ENCODE measurements at places on chromosomes 2 and 18.

- DNase-seq = no peak
Observed at GRCh38 chr18:79733135-79733701, 53.6 kb downstream of the CTDP1 start.

DNA sequence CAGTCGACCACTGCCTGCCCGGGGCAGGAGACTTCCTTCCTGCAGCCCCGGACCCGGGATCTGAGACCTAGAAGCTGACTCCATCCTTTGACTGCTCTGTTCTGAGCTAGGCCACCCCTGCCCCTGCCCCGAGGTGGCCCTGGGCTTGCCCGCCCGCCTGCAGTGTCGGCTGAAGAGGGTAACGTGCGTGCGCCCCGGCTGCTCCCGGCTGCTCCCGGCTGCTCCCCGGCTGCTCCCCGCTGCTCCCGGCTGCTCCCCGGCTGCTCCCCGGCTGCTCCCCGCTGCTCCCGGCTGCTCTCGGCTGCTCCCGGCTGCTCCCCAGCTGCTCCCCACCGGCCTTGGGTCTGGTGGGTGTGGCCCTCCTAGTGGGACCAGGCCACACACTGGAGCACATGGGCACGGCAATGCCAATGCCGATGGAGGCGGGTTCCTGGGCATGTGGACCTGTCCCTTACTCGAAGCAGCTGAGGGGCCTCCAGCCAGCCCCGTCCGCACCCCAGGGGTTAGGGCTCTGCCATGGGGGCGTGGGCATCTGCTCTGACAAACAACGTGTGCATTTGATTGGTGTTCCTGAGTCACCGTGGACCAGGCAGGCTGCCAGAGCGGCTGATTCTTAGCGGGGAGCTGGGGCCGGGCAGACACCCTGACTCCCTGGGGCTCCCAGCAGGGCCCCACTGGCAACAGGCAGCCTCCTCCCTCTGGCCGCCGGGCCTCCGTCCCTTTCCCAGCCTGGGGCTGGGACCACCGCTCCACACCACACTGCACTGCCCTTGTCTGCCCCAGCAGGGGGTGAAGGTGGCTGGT lies 2.0 kb upstream of the GAL3ST2 start:
- DNase-seq = peak; percentile 28

DNA sequence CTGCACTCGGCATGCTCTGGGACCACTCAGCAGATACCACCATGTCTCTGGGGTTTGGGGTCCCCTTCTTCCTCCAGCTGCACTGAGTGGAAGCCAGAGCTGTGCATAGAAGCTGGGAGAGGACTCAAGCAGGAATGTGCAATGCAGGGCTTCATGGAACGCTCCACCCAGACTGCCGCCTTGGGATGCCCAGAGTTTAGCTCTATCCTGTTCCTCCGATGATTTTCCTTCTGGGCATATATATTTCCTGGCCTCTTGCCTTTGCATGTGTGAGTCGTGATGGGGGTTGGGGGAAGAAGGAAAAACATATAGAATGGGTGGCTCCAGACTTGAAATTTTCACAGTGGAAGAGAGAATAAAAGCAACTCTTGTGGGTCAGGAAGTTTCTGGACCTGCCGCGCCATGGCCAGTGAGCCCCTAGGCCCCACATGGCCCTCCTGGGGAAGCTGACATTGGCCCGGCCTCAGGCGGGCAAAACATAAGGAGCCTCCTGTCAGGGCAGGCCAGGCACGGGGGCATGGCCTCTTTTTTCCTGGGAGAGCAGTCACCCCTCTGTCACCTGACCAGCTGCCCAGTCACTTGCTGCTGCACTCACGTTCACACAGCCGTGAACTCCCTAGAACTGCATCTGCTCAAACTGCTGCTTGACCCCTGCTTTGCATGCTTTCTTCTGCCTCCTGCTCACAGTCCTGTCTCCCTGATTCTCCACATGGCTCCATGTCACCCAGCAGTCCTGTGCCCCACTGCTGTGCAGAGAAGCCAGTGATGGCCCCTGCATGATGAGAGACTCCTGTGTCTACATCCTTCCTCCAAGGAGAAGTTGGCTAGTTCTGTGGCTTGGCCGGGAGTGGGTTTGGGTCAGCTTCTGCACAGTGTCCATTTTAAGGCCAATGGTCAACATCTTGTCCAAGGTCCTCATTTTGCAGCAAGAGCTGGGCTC lies 197.8 kb downstream of the CTIF start:
- DNase-seq = no peak

- DNase-seq = peak; percentile 91
Observed at GRCh38 chr2:165573534-165574461, 104.3 kb downstream of the CSRNP3 start.

DNA sequence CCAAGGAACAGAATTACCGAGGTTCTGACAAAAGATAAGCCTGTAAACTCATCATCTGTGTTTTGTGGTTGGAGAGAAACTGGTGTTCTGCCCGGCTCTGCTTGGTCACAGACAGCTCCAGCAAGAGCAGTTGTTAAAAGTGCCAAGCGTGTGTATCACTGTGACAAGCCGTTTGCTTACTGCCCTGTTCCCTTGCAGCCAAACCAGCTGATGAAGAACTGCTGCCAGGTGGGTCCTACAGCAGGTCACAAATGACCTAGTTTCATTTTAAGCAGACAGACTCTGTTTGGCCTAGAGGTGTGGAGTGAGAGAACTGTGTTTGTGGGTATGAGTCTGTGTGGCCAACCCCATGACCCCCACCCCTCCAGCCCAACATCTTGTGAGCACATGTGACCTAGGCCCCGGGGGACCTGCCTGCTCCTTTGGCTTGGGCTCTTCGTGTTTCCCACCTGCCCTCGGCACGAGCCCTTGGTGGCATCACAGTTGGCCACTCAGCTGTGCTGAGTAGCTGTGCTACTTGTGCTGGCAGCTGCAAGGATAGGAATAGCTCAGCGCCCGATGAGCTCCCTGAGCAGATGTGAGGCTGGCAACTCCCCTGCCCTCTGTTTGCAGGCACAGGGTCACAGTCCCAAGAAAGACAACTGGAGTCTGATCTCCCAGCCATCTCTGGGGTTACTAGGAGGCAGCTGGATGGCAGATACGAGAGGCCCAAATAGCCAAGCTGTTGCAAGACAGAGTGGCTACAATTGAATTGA lies 9.7 kb downstream of the OXER1 start:
- no peak for DNase-seq

DNA sequence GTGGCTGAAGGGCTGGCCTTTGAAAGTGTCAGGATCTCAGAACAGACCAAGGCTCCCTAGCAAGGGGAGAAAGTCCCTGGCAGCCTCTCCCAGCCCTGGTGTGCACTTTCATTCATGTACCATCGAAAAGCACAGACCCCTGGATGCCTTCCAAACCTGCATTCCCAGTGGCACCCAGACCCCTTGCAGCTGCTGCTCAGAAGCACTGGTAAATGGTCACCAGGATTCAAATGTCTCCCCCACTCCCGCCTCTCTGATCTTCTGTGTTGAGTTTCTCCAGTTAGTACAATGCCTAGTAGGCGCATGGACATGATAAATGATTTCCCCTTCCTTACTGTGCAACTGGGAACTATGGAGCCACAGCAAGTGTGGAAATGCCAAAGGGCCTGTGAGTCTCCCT lies 180.0 kb downstream of the GLI2 start:
- no peak for DNase-seq

GRCh38 chr2:165435611-165436010 lies 33.9 kb upstream of the CSRNP3 start:
- no peak for DNase-seq

DNA sequence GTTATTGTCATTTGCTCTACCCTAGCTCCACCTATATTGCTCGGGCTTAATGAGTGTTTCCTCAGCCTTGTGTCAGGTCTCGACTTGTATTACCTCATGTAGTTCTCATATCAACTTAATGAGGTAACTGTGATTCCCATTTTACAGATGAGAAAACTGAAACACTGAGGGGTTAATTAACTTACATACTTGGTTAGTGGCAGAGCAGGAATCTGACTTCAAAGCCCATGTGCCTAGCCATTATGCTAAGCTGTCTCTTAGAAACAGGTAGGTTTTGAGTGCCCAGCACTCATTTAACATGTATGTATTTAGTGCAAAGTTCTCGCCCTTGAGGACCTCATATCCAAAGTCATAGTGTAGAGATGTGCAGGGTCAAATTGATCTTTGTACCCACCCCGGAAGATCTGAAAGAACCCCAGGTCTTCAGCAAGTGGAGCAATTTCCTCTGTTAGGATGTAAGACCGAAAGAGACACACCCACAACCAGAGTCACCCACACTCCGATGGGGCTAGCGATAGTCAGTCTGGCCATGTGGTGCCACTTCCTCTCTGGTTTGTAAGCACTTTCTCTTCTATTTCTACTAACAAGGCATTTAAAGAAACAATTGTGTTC lies 121.0 kb upstream of the SLC39A10 start:
- DNase-seq = no peak

GRCh38 chr2:20021405-20022009 lies 9.0 kb upstream of the MATN3 start:
- no peak for DNase-seq

DNA sequence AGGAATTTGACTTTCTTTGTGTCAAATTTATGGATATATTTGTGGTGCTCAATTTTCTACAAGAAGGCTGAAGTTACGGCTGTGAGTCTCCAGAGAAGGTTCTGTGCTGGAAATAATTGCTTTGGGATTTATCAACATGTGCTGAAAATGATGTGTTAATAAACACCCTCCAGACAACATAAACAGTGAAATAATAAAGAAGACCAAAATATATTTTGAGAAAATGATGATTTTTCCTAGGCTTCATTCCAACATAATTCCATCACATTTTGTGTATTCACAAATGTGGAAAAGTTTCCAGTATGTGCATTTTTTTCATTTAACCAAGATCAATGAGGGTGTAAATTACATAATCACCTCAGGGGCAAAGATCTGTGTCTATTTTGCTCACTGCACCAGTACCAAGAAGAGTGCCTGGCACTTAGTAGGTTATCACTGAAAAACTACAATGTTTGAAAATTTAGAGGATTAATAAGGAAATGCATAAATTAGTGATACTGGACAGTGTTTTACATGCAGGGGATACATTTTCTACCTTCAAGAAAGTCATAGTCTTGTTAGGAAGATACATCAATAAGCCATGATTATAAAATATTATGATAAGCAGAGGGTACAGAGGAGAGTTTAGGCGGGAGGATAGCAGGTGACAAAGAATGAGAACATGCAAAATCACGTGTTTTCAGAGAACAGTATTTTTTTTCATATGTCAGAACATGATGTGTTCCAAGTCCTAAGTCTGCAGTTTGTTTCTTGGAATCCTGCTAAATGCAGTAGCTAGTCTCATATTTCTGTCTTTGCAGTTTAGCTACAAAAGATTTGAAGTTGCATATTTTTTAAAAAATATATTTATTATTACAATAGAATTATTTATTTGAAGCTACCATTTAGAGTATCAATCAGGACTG lies 127.6 kb upstream of the DLGAP1 start:
- no peak for DNase-seq

DNA sequence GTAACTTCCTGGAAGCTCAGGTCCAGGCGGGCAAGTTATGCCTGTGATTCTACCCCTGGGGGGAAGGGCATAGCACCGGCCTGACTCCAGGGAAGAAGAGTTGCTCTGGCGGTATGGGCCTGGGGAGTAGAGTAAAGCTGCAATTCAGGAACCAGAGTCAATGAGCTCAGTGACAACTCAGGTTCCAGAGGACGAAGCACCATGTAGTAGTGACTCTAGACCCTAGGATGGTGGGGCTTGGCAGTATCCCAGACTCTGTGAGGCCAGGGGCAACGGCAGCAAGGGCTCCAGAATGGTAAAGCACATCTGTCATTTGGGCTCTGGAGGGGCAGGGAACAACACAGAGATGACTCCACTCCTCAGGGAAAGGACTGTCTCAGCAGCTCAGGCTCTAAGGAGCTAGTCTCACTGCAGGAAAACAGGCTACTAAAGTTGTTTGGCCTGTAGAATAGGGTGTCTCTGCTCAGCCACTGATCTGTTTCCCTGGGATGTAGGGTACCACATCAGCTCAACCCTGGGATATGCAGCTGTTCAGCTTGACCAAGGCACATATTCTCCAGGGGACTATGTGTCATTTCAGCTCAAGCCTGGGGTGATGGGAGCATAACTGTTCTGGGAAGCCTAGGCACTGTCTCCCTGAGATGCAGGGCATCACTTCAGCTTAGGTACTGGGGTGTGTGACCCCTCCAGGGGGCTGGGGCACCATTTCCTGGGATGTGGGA lies 36.2 kb upstream of the RHOB start:
- DNase-seq = no peak

DNA sequence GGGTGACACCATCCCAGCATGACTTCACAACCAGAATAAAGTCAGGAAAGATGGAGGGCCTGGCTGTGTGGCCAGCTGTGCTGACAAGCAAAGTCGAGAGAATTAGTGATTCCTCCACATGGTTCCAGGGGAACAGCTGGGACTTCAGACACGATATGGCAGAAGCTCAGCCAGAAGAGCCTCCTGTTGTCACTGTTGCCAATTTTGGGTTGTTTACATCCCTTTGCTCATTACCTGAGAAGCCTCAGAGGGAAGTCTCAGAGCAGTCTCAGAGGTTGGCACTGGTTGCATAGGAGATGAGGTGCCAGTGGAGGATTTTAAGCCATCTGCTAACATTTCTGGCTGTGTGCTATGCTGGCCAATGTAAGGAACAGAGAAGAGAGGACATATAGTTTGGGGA lies 16.0 kb downstream of the LINC00305 start:
- DNase-seq = no peak

DNA sequence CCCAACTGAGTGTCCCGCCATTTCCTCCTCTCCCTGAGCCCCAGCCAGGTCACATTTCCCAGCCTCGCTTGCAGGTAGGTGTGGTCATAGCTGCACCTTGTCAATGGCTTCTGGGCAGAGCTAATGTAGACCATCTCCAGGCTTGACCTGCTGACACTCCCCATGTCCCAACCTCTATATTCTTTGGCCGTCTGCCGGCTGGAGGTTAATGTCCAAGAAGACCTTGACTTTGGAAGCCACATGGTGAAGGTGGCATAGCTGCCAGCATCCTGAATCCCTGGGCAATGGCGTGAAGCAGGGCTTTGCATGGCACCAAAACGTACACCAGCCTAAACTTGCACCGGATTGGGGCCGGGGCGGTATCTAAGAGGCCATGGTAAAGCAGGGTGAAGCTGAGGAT lies 88.3 kb downstream of the SPP2 start:
- no peak for DNase-seq

DNA sequence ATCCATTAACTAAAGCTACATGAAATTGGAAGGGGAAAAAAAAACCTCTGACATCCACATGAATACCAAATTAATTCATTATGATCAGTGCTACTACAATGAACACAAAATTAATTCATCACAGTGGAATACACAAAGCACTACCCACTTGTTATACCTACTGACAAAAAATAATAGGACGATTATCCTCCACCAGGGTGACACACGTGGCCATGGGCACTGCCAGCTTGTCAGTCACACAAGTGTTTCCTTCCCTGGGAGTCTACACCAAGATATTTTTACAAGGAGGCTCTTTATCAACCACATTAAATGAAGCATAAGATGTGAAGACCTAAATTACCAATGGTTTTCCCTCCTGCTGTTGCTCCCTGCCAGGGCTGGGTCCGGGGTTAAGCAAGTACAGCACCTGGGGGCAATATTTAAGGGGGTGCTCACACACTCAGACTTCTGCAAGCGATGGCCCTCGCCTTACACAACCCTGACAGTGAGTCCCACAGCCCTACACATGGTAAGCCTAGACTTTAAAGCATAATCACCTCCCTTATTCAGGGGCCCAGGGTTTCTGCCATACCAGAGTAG lies 90.1 kb downstream of the TCF4 start:
- no peak for DNase-seq
